ENCODE measurements at places on chromosomes 2 and 18.

- DNase-seq = no peak
Measured at GRCh38 chr2:219851801-219852481, 224.5 kb downstream of the SLC4A3 start.

GRCh38 chr2:150679456-150680120 lies 192.1 kb upstream of the RND3 start:
- DNase-seq = no peak

- DNase-seq = no peak
Measured at GRCh38 chr18:10040287-10041011, 126.6 kb downstream of the VAPA start.

DNA sequence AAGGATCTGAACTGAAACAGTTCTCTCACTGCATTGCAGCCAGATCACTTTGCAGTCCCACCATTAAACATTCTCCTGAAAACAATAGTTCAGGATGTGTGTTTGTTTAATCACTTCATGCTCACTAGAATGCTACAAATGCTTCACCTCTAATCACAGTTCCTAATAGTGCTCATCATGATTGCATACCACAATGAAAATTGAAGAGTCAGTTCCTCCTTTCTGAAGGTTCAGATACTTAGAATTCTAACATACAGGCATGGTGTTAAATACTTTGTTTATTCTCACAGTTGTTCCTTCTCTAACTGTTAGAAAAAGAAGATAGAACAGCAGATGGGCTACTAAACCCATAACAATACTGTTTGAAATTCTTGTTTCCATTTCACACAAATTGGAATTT lies 622.3 kb upstream of the ACVR2A start:
- DNase-seq = no peak

GRCh38 chr18:8949206-8949605 lies 153.3 kb upstream of the NDUFV2 start:
- no peak for DNase-seq

DNA sequence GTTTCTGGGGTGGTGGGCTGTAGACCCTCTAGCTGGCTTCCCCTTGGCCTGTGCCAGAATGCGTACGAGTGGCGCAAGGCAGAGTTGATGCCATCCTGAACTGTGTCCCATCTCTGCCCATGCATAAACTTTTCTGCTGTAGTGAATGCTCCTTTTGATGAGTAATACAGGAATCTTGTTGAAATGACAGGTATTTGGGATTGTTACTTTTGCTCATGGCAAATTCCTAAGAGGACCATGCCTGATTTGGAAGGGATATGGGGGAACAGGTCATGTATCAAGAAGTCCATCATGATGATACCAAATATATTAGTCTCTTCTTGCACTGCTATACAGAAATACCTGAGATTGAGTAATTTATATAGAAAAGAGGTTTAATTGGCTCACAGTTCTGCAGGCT lies 648.0 kb downstream of the SLC4A3 start:
- no peak for DNase-seq

- no peak for DNase-seq
Measured at GRCh38 chr2:7612969-7613368, 695.8 kb downstream of the RNF144A start.

DNA sequence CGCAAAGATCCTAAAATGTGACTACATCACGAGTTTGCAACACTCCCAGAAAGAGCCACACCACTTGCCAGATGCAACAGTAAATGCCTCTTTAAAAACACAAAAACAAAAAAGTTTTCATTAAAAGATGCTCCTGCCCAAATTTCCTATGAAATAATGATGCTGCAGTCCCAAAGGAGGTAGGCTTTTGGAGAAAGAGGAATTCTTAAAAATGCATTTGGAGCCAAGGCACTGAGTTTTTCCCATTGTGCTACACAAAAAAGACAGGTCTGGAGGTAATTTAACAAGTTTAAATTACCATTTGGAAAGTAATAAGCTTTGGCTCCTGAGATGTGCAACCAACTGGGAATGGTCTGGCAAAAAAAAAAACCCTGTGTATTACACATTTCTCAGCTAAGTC lies 145.0 kb downstream of the PID1 start:
- no peak for DNase-seq

- no peak for DNase-seq
Measured at GRCh38 chr18:76977108-76977621, 154.8 kb downstream of the ZNF236 start.

- DNase-seq = no peak
Measured at GRCh38 chr18:48534364-48534763, 4.5 kb upstream of the CTIF start.

- DNase-seq = no peak
Measured at GRCh38 chr2:216710551-216711301, 15.4 kb upstream of the IGFBP5 start.

DNA sequence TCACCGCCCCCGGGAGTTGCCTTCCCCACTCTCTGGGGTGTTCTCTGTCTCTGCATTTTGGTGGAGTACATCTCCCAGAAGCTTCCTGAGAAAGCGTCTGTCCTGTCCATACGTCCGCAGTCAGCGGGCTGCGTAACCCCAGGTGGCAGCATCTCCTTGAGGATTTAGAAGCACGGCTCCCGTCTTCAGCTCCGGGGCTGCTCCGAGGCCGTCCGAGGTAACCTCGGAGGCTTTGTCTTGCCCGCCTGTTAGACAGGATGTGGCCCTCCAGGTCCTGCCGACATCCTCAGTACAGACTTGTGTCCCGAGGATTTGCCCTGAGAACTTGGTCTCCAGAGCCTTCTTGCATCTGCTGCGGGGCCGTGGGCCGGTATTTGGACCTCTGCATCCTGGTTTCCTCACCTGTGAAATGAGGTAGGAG lies 58.4 kb downstream of the CTDP1 start:
- no peak for DNase-seq

- DNase-seq = no peak
Measured at GRCh38 chr2:31129375-31130171, 8.7 kb downstream of the GALNT14 start.

DNA sequence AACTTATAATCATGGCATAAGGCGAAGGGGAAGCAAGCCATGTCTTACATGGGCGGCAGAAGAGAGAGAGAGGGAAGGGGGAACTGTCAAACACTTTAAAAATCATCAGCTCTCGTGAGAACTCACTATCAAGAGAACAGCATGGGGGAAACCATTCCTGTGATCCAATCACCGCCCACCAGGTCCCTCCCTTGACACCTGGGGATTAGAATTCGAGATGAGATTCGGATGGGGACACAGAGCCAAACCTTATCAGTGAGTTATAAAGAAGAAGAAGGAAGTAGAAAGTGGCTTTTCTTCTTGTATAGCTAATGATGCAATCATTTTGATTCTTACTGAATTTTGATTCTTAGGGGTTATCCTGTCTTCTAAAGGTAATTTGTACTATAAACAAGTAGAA lies 51.4 kb downstream of the SMCHD1 start:
- no peak for DNase-seq

DNA sequence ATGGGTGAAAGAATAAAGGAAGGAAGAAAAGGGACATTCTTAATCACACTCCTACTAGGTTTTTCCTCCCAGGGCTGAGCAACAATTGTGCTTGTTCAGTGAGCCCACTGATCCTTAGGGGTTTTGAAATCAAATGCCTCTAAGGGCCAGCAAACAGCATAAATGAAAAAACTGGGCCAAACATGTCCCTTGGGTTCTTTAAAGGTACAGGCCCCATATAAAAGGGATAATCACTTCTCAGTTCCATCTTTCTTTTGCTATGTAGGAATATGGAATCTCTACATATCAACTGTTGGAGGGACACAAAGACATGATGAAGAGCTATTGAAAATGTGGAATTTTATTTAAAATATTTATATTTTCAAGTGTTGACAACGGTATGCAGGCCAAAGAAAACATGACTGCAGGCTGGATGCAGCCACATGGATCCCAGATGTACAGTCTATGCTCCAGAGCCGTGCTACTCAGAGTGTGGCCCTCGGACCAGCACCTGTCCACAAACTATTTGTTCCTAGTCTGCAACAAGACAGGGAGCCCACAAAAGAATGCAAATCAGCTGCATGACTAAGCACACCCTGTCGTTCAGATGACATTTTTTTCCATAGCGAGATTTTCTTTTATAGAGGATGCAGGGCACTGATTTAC lies 110.0 kb downstream of the CDH20 start:
- no peak for DNase-seq

GRCh38 chr2:235614176-235614860 lies 120.5 kb downstream of the AGAP1 start:
- DNase-seq = no peak

DNA sequence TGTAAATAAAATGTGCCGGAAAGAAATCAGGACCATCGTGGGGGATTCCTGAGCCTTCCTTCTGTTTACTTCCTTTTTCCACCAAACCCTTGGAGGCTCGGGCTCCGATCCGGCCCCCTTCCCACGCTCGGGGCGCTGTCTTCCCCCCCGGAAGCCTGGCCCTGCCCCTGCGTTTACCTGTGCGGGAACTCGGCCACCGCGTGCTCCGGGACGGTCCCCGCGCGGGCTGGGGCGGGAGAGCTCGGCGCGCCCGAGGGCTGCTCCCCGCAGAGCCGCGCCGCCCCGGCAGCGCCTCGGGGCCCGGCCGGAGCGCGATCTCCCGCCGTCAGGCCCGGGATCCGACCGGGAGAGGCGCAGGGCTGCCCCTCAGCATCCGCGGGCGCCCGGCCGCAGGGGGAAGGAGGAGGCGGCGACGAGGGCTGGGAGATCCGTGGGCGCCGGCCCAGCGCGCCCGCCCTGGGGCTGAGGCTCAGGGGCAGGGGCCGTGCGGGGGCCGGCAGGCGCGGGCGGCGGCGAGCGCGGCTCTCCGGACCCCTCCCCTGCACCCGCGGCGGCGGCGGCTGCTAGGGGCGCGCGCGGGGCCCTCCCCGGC lies 435 bp downstream of the ADCY3 start:
- no peak for DNase-seq
